ENCODE measurements at places on chromosomes 1 and 21. TPM values are rescaled to one million over a fixed set of nuclear protein-coding genes. Genes with fewer than 3 reads are reported as not detected.

SLAMF9 gene
- not detected for total RNA-seq

MROH9 gene
- not detected for total RNA-seq

SPATA21 gene
- total RNA-seq, result not detected

UBXN10 gene
- 0.59 TPM for total RNA-seq

FAM3B gene
- total RNA-seq, result not detected

EDN2 gene
- total RNA-seq, result not detected

TEX38 gene
- not detected for total RNA-seq

S100A10 gene
- total RNA-seq, result 288 TPM

ZNF648 gene
- not detected for total RNA-seq

DCDC2B gene
- 0.21 TPM for total RNA-seq

C1orf210 gene
- not detected for total RNA-seq

LCE2A gene
- not detected for total RNA-seq

SAMSN1 gene
- total RNA-seq, result 92.3 TPM

TP73 gene
- 0.84 TPM for total RNA-seq

PRKAA2 gene
- total RNA-seq, result not detected

APCS gene
- total RNA-seq, result not detected

CELA3A gene
- not detected for total RNA-seq

SEMA4A gene
- 18.8 TPM for total RNA-seq

HTR6 gene
- total RNA-seq, result not detected

OR2T35 gene
- not detected for total RNA-seq

CLDN8 gene
- total RNA-seq, result not detected

DDAH1 gene
- 0.04 TPM for total RNA-seq

ICOSLG gene
- total RNA-seq, result 1.2 TPM

OPTC gene
- total RNA-seq, result not detected

CBR1 gene
- 42.6 TPM for total RNA-seq

TMEM52 gene
- 1.4 TPM for total RNA-seq

DYNLT4 gene
- total RNA-seq, result not detected

VPS72 gene
- total RNA-seq, result 73.5 TPM

NR0B2 gene
- not detected for total RNA-seq

MRAP gene
- not detected for total RNA-seq

VWA5B1 gene
- total RNA-seq, result not detected

GUCA2B gene
- not detected for total RNA-seq

PLA2G2D gene
- not detected for total RNA-seq

SPRR2A gene
- not detected for total RNA-seq

Measured in activated CD8-positive, alpha-beta memory T cell treated with anti-CD3 and anti-CD28 coated beads for 36 hours (primary cell).